ENCODE measurements at places on chromosomes 5 and 9.

- no peak for DNase-seq
Measured at GRCh38 chr5:75536694-75537360, 25.1 kb downstream of the POLK start.

GRCh38 chr5:156914371-156914737 lies 48.7 kb downstream of the TIMD4 start:
- DNase-seq: no peak

- DNase-seq: no peak
Measured at GRCh38 chr5:168472329-168472728, 13.9 kb upstream of the RARS1 start.

DNA sequence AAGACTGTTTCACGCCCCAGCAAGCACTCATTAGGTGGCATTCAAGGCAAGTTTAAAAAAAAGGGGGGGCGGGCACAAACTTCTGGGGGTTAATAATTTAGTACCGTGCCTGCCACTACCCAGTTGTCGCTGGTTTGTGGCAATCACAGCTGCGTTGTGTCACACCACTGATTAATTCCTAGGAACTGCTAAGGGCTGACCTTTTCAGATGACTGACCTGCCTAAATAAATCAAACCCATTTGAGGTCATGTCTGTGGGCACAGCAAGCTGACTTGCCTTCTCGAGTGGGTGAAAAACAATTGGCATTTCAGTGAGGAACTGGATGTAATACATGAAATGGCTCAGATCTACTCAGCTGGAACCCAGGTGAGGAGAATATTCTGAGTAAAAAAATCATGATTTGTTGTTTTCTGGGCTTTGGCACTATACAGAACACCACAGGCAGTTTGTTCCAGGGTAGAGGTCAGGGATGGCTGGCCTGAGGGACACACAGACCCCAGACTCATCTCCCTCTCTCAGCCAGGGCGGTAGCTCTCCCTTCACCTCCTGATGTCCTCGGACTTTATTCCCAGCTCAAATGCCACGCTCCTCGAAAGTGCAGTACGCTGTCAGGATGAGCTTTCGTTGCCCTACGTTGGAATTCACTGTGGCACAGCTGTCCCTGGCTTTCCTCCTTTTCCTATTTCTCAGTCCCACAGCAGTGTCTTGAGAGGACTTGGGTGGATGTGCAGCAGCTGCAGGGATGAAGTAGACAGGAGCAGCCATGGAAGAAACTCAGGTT lies 15.5 kb upstream of the MGAT1 start:
- DNase-seq: no peak

DNA sequence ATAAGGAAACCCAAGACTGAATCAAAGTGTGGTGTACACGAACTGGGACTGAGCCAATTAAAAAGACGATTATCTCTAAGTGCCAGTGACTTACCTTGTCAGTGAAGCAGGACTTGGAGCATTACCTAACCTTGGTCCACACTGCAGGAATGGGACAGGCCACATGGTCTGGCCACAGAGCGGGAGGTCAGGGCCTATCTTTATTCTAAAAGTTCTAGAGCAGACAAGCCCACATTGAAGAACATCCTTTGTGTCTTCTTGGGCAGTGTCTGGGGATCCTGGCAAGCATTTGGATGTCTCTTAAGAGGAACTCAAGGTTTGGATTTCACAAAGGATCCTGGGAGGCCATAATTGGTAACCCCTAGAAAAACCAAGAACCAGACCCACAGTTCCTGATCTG lies 16.5 kb downstream of the SPRY4 start:
- no peak for DNase-seq

- no peak for DNase-seq
Measured at GRCh38 chr5:123455640-123456039, 32.4 kb upstream of the CEP120 start.

GRCh38 chr5:51395666-51396356 lies 12.6 kb downstream of the ISL1 start:
- no peak for DNase-seq
